NCI-H446 (cell line): ENCODE measurements at places on chromosomes 12 and 14.

- DNase-seq, result peak; percentile 36
These were observed 32.4 kb downstream of the BICD1 start for GRCh38 chr12:32139064-32139421.

DNA sequence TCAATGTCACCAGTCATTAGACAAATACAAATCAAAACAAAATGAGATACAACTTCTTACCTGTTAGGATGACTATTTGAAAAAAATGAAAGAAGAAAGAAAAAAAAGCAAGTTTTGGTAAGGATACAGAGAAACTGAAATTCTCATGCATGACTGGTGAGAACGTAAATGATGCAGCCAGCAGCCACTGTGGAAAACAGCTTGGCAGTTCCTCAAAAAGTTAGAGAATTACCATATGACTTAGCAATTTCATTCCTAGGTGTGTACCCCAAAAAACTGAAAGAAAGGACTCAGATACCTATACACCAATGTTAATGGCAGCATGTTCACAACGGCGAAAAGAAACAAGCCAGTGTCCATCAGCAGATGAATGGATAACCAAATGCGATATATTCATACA is 26.6 kb downstream of the NINJ2 start:
- DNase-seq, result no peak

GRCh38 chr12:79857675-79858074 is 77.2 kb downstream of the PPP1R12A start:
- no peak for DNase-seq

- DNase-seq, result no peak
These were observed 92.7 kb downstream of the DYRK2 start for GRCh38 chr12:67741270-67741669.

GRCh38 chr12:4960030-4960429 is 50.3 kb downstream of the KCNA1 start:
- DNase-seq, result peak; percentile 69

- DNase-seq, result no peak
These were observed 41.8 kb downstream of the CACNA1C start for GRCh38 chr12:2094597-2094996.

GRCh38 chr14:78403278-78403815 is 233.2 kb downstream of the NRXN3 start:
- DNase-seq, result no peak
